ENCODE measurements at places on chromosomes 3 and 15.

DNA sequence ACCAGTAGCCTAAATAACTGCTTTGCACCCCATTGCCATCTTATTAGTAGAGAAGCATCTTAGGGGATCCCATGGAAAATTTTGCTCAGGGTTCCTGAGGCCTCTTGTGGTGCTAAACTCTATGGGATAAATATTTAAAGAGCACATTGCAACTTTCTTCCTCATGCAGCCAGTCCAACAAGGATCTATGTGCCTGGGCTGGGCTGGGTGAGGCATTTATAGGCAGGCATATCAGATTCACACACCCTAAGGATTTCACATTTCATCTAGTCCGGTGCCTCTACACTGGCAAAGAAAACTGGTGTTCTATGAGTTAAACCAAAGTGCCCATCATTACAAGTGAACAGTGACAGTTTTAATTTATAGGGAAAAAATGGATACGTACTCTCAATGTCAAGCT is 512.3 kb downstream of the EDEM1 start:
- DNase-seq, result no peak

DNA sequence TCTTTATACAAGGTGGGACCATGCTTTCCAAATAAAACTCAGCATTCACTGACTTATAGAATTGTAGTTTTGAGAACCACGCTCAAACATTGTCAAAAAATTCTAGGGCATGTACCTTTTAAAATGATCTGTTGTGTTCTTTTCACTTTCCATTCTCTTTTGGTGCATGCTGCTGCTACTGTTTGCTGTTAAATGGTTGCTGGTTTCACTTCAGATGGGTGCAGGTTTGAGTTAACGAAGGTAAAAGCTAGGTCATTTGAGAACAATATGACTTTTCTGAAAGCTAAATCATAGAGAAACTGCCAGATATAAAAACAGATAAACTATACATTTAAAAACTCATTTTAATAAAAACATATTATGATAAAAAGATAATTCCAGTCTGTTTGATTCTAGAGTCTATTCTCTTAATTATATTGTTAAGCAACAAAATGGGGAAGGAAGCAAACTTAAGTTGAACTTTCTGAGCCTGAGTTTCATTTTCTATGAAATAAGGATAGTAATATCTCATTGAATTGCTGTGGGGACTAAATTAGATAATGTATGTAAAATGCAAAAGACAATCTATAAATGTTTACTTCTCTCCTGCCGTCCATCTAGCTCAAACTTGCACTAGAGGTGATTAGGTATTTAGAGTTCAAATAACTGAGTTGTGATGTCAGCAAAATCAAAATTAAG is 82.4 kb downstream of the OXSM start:
- DNase-seq, result peak; percentile 29

DNA sequence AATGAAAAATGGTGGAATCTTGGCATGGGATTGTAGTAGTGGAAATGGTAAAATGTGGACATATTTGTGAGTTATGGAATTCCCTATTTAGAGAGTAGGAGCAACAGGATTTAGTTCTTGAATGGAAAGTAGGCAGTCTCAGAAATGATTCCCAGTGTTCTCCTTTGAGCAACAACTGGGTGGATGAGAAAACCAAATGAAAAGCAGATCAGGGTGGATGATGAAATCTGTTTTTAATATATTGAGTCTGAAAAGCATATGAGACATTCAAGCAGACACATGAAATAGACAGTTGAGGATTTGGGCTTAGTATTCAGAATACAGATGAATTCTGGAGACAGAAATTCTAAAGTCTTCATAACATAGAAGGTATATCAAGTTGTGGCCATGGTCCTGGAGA is 451.3 kb downstream of the LPP start:
- DNase-seq, result no peak

DNA sequence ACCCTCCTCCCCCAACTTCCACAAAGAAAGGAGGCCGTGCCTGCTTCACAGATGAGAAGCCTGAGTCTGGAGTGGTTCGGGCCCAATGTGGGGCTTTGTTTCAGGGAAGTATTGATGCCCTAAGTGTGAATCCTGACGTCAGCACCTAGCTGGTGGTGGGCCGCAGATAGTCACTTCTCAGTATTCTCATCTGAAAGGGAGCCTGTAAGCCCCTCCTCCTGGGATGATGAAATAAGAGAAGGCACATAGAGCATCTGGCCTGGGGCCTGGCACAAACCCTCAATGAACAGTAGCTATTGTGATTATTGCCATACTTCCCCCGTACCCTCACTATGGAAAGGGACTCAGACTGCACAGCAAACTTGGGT is 24.8 kb downstream of the LINGO1 start:
- no peak for DNase-seq

DNA sequence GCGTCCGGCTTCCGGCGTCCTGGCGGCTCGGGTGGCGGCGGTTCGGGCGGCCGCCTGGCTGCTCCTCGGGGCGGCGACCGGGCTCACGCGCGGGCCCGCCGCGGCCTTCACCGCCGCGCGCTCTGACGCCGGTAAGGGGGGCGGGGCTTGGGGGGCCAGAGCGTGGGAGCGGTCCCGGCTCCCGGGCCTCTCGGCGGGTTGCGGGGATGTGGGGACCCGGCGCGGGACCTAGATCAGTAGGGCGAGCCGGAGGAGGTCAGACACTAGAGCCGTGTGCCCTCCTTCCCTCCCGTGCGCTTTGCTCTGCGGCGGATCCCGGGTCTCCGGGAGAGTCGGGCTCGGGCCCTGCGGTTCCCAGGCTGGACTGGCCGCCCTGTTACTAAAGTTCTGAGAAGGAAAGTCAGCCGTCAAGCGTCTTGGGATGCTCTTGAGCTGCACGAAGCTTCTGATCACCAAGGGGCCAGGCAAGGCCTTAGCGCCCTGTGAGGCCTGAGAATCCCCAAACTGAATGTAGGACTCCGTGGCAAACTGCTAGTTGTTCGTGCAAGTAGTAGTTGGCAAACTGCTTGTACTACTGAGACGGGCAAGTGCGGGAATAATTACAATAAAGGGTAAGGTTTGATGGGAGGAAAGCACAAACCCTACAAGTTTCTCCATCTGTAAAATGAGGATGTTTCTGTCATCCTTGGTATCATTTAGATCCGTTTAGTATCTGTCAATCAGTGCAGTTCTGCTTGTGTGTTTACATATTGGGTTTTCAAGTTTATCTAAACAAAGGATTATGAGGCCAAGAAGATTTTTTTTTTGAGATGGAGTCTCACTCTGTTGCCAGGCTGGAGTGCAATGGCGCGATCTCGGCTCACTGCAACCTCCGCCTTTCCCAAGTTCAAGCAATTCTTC is 587 bp downstream of the PIGX start:
- DNase-seq, result no peak

DNA sequence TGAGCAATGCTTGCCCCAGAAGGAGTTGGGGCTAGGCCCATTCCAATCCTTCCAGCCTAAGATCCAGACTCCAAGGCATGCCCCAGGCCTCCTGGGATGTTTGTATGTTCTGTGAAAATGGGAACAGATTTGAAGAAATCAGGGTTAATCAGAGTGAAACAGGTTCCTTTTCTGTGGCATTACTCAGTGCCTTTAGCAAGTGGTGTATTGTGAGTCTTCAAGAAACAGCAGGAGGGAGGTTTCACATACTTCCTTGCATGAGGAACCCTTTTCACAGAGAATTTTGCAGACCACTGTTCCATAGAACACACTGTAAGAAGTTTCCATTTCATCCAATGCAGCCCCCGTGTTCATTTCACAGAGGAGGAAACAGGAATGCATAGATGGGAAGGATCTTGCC is 8.4 kb upstream of the CDC25A start:
- no peak for DNase-seq

DNA sequence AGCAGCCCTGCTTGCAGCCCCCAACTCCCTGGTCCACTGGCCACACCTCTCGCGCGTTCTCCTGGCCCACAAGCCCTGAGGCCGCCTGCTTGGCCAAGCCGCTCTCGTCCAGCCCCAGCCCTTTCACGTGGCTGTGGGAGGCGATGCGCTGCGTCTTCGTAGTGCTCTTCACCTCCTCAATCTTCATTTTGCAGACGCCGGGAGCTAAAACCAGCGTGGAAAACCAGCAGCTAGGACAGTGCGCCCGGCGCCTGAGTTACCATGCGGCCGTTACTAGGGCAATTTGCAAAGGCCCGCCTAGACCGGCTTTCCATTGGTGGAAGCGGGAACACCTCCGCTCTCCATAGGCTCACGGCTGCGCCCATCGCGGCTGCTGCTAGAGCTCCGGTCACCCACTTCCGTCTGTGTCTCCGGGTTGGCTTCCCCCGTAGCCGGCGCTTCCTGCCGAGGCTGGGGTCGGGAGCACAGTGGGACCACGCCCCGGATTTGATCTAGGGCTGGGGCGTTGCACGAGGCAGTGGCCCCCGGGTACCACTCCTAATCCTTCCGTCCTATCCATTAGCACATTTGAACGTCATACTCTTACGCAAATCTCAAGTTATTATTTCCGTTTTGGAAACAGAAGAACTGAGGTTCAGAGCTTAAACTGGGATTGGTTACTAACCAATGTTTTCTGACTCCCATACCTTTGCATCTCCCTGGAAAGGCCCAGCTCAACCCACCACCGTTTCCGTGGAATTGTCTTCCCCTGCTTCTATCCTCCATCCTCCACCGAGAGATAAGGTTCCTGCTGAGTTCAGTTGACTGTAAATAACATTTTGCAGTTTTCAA is at the start of gene RUVBL1:
RUVBL1 (minus strand) TSS at position 275 of the 831 bp plus-strand sequence; CDS start at position 187, 88 bp downstream.
- peak; percentile 96 for DNase-seq

GRCh38 chr3:172918568-172919296 is 168.2 kb downstream of the ECT2 start:
- DNase-seq, result no peak

- no peak for DNase-seq
Observed at GRCh38 chr3:21830541-21830940, 79.5 kb upstream of the ZNF385D start.

GRCh38 chr3:10371789-10372188 is 50.9 kb upstream of the SEC13 start:
- DNase-seq, result no peak

Measured in GM06990 (cell line).